ENCODE measurements at places on chromosomes 4 and X.

DNA sequence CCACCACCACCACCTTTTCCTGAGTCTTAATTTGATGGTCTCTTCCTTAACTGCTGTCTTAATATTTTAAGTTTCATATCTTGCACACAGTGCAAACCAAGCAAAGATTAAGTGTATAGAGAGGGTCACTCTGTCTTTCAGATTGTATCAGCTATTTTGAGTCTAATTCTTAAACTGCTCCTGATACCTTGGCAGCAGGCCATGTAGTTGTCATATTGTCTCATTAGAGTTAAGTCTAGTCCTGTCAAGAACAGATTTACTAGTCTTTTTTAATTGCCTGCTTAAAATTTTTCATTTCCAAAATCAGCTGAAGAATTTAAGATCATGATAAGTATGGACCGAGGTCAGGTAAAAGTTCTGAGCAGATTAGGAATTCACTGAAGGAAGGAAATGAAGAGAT, 51.5 kb downstream of the FHIP1A start:
- no peak for DNase-seq

DNA sequence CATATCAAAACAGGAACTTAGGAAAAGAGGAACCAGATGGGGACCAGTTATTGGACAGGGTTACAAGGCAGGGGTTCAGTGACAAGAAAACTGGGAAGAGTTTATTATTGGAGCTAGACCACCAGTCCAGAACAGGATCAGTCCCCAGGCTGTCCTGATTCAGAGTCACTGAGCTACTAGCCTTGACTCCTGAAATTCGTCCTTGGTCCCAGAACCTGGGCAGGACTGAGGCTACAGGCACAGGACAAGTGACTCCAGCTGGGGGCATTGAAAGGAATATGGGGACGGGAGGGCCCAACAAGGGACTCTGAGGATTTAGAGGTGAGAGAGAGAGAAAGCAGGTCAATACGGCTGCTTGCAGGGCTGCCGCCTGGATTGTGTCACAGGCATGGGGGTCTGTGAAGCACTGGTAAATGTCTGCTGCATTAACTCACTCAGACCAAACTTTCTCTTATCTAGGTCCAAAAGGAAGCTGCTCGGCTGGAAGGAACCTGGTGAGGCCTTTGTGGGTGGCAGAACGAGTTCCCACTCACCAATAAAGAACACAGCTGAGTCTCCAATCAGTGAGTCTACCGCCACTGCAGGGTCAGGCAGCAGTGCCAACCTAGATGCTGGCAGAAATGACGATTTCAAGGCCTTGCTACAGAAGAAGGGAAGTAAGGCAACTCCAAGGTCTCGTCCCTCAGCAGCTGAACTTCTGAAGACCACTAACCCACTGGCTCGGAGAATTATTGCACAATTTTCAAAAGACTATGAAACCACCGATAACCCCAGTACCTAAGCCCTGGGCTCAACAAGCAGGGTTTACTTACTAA, 11.3 kb upstream of the RTL5 start:
- DNase-seq, result no peak

DNA sequence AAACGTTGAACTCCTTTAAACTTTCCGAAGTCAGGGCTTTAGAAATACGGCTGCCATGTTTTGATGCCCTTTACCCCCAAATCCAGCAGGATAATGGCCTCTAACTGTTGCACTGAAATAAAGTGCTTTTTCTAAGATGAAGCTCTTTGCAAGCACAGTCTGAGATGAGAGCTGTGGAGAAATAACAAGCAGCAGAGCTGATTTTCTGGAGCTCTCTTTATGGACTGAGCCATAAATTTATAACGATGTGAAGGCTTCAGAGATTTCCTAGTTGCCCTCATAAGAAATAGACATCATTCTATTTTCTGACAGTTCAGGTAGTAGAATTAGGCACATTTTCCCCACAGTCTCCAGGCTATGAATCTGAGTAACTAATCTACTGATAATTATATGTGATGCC, 567.3 kb downstream of the PDHA2 start:
- DNase-seq, result no peak

DNA sequence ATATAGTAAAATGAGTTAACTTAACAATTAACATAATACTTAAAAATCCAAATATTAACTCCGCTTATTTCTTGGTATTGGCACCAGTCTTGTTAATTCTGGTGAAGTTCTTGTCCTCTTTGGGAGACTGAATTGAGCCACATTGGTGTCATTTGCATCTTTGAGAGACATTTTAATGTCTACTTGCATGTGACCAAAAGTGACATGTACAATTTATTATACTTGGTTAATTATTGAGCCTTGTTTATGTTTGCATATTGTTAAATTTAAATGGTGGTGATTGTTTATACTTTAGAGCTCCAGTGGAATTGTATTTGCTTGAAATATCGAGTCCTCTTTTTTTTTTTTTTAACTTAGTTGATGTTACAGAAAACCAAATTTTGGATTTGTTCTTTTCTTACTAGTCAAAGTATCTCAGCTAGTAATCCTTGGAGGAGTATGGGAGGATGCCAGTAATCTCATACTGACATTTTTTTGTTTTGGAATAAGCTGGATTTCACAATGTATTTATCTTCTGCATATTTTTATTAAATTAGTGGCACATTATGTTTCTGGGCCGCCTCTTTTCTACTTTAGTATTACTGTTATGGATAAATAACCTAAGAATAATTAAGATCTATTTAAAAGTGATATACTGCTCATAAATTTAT, 3.9 kb downstream of the SPCS3 start:
- DNase-seq, result no peak

DNA sequence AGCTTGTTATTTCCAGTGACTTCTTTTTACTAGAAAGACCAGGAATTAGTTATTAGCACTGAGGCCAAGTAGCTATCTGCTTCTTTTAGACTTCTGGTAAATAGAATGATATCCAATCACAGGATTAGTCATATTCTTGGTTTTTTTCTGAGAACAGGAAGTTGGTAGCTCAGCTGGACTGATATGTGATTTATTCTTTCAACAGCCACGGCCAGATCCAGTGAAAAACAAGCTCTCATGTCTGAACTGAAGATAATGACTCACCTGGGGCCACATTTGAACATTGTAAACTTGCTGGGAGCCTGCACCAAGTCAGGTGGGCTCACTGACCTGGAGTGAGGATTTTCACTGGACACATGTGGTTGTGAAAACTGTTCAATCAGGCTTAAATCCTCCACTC, 48.6 kb downstream of the PDGFRA start:
- no peak for DNase-seq

- no peak for DNase-seq
Measured at GRCh38 chrX:39504850-39505259, 592.9 kb downstream of the BCOR start.

DNA sequence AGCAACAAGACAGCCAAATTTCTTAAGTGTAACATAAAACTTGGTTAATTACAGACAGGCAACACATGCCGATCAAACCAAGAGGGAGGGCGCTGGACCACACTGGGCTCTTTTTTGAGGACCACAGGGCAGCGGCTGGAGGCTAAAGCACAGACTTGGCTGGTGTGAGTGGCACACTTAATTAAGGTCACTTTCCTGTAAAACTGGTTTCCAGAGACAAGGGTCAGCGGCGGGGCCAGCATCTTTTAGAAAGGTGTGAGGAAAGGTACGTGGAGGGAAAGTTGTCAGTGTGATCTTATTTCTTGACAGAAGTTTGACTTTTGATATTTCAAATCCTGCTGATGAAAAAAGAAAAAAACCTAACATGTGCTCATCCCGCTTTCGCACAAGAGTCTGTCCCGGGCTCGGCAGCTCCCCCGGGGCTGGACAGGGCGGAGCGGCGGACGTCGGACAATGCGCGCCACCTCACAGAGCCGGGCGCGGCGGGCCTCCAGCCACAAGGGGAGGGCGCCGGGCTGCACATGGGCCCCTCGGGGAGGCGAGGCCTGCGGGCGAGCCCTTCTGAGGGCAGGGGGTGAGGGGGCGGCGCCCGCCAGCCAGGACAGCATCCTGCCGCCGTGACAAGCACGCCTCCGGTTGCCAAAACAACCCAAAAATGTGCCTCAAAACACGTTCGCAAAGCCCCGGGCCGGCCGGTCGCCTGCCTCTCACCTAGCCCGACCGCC, 660 bp upstream of the HSPA4L start:
- no peak for DNase-seq

DNA sequence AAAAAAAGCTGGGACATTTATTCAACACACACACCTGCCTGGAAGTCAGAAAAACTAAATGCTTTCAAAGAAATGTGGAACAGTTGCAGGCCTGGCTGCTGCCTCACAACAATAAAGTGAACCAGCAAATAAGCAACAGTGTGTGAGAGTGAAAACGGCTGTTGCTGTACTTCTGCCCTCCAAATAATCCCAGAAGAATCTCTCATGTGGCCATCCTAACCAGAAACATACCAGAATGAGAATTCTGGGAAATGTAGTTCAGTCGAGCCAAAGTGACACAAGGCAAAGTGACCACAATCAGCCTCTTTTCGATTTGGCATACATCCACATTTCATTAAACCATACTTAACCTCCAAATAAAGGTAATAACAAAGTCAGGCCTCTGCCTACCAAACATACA, 204.5 kb downstream of the SLC7A11 start:
- no peak for DNase-seq

DNA sequence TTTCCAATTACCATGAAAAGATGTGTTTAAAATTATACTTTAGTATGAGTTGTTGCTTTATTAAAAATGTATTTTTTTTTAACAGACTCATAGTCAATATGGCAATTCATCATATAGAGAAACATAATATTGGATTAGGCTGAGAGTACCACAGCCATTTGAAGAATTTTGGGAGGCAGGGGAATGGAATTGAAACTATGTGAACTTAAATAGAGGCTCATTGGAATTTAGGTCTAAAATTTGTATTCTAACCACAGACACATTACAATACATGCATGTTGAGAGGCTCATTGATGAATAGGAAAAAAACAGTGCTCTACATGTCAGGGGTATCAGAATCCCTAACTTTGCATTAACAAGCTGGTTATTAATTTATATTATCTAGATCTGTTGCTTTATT, 269.6 kb downstream of the DKK2 start:
- no peak for DNase-seq

- DNase-seq, result no peak
Measured at GRCh38 chrX:57952320-57952678, 42.0 kb upstream of the ZXDA start.

DNA sequence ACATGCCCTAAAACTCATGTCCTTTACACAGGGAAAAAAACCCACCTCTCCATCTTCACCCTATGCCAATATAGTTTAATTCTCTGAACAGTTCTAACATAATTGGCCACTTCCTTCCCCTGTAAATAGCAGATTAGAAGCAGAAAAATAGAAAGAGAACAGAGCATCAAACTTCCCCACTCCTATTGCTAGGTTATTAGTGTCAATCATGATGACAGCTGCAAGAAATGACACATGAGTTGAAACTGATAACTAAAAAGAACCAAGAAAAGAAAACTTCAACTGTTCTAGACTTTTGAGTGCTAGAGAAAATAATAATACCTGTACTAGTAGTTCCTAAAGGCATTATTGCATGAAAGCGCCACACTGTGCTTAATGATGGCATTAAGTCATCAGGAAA, 284.5 kb upstream of the TRPC5 start:
- DNase-seq, result no peak

- DNase-seq, result no peak
Measured at GRCh38 chr4:156662921-156663320, 308.7 kb downstream of the PDGFC start.

- DNase-seq, result no peak
Measured at GRCh38 chrX:38803243-38803587, 2.0 kb downstream of the MID1IP1 start.

DNA sequence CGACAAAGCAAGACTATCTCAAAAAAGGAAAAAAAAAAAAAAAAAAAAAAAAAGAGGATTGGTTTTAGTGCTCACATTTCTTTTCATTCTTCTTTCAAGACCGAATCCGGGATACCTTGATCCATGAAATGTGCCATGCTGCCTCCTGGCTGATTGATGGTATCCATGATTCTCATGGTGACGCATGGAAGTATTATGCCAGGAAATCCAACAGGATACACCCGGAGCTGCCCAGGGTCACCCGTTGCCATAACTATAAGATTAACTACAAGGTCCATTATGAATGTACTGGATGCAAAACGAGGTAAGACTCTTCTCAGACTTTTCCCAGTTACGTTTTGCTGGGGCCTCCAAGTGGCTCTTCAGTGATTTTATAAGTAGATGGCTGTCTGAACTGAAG, 6.1 kb downstream of the CXCR3 start:
- DNase-seq, result no peak

- no peak for DNase-seq
Measured at GRCh38 chr4:111789901-111790640, 355.2 kb upstream of the FAM241A start.

- DNase-seq, result no peak
Measured at GRCh38 chrX:154373340-154374306, 811 bp downstream of the FLNA start.

DNA sequence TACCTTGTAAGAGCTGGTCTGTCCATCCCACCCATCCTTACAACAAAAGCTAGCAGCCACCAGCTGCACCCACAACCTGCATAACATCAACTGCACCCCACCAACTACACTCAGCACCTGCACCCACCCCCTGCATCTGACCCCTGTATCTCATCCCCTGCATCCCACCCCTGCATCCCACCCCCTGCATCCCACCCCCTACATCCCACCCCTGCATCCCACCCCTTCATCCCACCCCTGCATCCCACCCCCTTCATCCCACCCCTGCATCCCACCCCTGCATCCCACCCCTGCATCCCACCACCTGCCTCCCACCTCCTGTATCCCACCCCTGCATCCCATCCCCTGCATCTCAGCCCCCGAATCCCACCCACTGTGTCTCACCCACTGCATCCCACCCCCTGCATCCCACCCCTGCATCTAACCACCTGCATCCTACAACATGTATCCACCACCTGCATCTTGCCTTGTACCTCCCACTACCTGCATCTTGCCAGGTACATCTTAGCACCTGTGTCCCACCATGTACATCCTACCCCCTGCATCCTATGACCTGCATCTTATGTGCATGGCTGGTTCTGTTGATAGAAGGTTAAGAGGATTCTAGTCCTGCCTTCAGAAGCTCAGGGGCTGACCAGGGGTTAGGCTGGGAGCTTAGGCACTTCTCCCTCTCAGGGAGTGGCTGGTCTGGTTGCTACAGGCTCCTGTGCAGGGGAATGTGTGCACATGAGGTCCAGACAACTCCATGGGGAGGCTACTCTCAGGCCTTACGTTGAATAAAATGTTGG, 9.4 kb downstream of the TMEM271 start:
- no peak for DNase-seq

DNA sequence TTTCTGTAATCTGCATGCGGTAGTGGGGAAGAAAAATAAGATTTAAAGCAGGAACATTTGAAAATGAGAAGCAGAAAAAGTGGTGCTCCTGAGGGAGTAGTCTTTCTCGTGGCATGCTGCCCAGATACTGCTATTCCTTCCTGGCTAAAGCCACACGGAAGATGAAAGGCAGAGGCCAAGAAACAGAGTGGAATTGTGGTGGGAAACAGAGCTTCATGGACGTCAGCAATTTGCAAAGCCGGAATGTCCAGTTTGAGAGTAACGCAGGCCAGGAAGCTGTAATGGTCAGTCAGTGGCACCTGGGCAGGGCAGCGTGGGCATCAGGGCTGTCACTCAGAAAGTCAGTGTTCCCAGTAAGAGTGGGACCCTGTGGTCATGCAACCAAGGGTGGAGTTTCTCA, 63.7 kb upstream of the FMR1 start:
- DNase-seq, result no peak

Measured in CD4-positive, alpha-beta T cell treated with Interleukin-12 subunit alpha and Interleukin-12 subunit beta, for 1 hour (primary cell).